ENCODE measurements at places on chromosomes 5 and 9.
A peak's percentile ranks its signal among the peaks of the same experiment; 100 is the strongest.

DNA sequence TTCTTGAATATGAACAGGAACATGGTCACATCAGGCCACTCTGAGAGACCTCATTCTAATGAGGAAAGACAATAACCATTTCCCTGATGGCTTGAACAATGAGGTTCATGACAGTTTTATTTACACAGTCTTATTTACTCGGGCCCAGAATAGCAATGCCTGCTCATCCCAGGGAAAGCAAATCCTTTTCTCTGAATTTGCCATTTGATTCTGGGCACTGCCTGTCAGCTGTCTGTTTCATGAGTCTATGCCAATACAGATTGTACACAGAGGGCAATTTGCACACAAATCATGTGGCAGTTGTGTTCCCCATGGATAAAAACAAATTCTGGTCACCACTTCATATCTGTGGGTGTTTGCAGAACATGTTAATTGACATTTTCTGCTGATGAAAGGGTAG is 492.5 kb downstream of the ACTL7B start:
- no peak for DNase-seq

- DNase-seq, result peak; percentile 38
These were observed 182.7 kb downstream of the GNAQ start for GRCh38 chr9:77848897-77849296.

- DNase-seq, result no peak
These were observed 9.8 kb upstream of the PHYKPL start for GRCh38 chr5:178242416-178242815.

DNA sequence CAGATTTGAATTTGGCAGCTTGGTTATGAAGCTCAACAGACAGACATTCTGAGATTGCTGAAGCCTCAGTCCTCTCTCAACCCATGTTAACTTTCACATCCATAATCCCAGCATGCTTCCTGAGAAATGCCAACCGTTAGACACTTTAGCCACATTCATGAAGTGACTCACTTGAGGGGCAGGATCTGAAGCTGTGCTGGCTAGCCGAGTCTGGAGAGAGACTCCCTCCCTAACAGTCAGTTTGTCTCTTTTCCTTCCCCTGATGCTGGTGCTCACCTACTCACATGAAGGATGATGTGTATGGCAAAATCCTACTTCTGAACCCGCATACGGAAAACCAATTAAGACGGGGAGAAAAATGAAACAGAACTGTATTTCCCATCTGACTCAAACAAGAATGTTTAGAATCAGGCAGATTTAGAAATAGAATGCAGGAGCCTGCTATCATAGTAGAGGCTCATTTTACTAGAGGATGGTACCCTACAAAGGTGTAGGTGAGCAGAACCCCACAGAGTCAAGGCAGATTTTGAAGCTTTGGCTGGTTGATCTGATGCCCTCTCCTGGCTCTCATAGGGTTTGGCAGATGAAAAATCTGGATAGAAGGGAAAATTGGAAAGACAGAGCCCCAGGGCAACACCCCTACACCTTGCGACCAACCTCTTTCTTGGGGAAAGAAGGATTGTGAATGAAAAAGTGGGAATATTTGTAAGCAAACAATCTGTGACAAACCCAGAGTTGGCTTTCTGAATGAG is 150.9 kb upstream of the LHFPL2 start:
- DNase-seq, result no peak

GRCh38 chr5:141864371-141865370 is 13.5 kb downstream of the PCDH1 start:
- no peak for DNase-seq

- DNase-seq, result no peak
These were observed 159.4 kb downstream of the PIK3R1 start for GRCh38 chr5:68374796-68375518.

DNA sequence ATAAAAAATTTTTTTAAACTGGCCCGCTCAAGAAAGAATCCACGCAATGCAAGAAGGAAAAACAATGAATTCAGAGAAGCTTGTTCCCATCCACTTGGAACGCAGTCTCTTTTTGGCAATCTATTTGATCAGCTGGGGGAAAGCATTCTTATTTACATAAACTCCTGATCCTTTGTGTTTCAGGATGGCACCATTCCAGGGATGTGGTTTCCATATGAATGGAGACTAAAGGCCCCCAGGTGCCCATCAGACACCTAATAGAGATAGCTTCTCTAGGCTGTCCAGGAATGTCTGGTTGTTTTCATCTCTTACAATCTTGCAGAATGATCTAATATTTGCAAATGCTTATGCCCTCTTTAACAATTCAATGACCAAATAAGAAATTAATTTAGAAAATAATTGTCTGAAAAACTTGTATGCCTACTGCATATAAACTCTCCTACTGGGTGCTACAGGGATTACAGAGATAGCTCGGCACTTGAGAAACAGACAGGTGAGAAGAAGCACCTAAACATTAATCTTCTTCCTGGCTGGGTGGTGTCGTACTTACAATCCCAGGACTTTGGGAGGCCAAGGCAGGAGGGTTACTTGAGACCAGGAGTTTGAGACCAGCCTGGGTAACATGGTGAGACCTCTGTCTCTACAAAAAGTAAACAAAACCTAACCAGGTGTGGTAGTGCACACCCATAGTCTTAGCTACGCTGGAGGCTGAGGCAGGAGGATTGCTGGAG is 3.0 kb upstream of the RASGRF2 start:
- DNase-seq, result no peak

DNA sequence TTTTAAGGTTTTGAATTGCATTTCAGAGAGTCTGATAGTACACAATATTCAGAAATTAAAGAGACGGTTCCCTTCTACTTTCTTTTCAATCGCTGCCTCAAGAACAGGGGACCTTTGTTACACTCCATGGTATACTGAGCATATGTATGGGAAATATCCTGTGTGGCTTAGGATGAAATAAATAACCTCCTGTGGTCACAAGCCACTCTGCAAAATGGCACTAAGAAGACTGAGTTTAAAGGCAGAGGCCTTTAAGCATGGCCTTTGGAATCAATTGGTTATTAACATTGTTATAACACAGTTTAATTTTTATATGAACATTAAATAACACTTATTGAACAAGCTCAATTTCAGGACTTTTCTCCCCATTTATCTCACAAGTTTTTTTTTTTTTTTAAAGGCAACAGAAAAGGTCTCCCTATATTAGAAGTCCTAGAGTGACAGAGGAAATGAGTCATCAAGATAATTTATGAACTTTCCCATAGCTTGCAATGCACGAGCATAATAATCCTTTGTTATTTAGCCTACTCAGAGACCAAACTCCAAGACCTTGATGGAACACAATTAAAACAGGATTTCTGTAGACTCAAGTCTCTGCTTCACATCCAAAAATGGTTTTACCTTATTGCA is 341.9 kb downstream of the TMEM167A start:
- DNase-seq, result no peak

DNA sequence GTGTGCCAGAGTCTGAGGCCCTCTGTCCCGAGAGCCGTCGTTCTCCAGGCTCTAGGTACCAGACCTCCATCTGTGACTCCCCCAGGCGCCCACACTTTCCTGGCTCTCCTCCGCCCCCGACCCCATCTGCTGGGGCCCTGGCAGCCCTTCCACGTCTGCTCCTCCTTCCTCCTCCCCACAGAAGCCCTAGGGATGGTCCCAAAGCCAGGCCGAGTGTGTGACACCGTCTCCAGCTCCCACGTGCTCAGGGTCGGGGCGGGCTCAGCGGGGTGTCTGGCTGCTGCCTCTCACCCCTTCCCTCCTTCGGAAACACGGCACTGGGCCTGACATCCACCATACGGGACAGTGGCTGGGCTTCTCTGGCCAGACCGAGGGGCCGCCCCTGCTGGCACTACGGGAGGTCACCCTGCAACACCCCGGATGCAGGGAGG is 20.5 kb upstream of the SLC6A19 start:
- DNase-seq, result no peak

DNA sequence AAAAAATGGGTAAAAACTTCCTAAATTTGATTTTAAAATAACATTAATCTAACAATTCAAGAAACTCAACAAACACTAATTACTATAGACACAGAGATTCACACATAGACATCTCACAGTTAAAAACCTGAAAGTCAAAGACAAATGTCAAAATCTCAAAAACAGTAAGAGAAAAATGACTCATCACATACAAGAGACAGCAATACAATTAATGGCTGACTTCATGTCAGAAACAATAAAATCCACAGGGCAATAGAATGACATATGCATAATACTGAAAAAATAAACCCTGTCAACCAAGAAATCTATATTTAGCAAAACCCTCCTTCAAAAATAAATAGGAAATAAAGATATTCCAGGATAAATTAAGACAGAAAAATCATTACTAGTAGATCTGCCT is 200.4 kb downstream of the CEMIP2 start:
- no peak for DNase-seq

DNA sequence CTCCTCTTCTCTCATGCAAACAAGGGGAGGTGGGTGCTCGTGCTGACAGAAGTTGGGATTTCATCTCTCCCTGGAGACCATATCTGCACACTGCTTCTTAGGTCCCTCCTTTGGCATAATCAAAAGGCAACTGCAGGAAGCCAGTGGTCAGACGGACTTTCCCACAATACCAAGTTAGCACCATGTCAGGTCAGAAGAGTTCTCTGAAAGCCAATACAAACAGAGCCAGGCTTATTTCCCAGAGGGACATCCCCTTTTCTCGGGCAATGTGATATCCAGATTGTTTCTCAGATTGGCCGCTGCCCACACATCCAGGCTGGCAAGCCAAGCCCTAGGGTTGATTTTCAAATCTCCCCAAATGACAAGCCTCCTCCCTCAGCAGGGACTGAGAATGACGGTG is 241.1 kb downstream of the NFIB start:
- DNase-seq, result no peak

DNA sequence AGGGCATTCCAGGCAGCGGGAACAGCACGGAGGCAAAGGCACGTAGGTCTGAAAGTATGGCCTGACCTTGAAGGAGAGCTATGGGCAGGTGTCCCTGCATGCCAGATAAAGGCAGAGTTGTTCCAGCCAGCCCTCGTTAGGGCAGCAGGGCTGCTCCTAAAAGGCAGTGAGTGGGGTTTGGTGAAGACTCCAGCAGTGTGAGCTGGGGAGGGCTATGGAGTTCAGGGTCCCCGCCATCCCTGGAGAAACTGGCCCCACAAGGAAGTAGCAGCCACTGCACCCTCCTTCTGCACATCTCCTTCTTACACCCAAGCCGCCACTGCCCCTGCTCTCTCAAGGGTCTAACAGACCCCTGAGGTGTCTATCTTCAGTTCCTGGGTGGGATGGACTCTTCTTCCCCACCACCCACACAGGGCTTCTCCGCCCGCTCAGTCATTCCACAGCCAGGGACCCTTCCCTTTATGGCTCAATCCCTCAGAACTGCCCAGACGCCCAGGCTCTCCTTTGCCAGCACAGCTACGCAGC is 1.4 kb downstream of the AKNA start:
- no peak for DNase-seq

DNA sequence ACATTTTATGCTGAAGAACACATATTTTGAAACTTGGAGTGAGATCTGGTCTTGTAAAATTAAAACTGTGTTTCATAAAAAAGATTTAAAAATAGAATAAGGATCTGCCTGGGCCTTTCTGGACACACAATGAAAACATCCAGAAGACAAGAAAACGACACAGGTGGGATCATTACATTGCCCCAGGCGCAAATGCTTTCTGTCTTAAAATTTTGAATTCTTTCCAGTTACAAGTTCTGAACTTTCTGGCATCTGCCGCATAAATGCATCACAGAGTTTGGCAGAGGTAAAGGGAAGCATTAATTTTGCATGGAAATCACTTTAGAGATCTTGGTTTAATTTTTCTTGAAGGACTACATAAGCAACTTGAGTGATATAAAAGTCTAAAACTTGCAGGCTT is 219.6 kb downstream of the WDR70 start:
- DNase-seq, result no peak

DNA sequence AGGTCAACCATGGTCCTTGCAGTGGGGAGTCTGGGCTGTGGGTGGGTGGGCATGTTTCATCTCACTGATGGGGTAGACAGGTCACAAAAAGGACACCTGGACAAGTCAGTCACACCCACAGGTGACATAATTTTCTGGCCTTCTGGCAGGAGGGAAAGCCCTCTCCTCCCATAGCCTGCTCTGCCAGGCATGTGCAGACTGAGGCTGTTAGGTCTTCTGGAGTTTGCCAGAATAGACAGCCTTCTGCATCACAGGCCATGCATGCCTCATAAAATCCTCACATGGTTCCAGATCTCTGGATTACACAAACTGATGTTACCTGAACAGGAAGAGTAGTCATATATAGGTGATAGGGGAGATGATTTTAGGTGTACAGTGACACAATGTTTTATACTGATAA is 49.1 kb downstream of the ARHGAP26 start:
- DNase-seq, result no peak

DNA sequence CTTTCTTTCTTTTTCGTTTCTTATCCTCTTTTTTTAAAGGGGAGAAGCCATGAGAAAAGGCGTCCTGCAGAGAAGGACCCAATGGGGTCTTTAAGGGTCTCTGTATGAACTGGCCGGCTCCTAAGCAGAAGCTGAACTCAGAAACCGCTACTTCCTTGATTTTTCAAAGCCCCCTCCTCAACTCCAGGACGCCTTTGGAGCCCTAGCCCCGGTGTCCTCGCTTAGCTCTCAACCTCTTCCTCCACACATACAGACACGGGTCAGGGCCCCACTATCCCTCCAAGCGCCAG is 8.3 kb downstream of the PAX5 start:
- no peak for DNase-seq

- DNase-seq, result no peak
These were observed 17.9 kb downstream of the TMEM245 start for GRCh38 chr9:109101810-109102209.

GRCh38 chr9:68827837-68828744 is 123.1 kb downstream of the PIP5K1B start:
- DNase-seq, result no peak

DNA sequence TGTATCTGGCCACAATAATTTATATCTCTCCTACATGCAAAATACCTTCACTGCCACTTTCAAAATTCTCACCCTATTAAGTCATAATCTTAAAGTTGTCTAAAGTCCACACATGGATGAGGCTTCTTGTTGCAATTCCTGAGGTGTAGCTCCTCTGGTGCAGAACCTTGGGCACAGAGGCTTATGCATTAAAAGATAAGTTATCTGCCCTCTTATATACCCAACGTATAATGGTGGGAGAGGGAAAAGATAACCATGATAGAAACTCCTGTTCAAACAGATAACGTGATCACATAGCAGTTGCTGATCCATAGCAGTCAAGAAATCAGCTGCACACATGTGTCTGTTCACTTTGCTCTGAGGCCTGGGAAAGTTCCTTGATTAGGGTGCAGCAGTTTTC is 1767.0 kb downstream of the MAT2B start:
- DNase-seq, result no peak

GRCh38 chr5:34656700-34657273 is 659 bp downstream of the RAI14 start:
- no peak for DNase-seq

DNA sequence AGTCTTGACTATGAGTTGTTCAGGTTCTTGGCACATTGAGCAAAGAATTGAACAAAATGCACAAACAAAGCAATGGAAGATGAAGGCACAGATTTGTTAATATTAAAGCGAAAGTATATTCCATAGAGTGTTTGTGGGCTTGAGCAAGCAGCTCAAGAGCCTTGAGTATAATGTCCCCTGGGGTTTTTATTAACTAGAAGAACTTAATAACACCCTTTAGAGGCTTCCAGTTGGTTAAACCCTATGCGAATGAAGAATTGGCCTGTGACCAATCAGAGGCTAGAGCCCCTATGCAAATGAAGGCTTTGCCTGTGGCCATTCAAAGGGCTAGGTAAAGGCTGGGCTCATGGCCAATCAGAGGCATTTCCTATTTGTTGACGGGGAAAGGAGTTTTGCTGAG is 135.3 kb upstream of the IL12B start:
- DNase-seq, result no peak

GRCh38 chr9:133184971-133185370 is 21.3 kb upstream of the GBGT1 start:
- no peak for DNase-seq

Data from AG09319 (cell line).